ENCODE measurements at places on chromosomes 1 and 21. TPM values are rescaled to one million over a fixed set of nuclear protein-coding genes. Genes with fewer than 3 reads are reported as not detected.

The OR2T33 gene
- not detected for total RNA-seq

The DRAM2 gene
- total RNA-seq: 38.6 TPM

The GJA9 gene
- not detected for total RNA-seq

The CENPL gene
- total RNA-seq: 2.6 TPM

The FCRL5 gene
- 0.11 TPM for total RNA-seq

The CD1B gene
- total RNA-seq: not detected

The ST3GAL3 gene
- 24.2 TPM for total RNA-seq

The RGS16 gene
- 1.0 TPM for total RNA-seq

The MX1 gene
- 10.5 TPM for total RNA-seq

The GPR161 gene
- 3.1 TPM for total RNA-seq
